ENCODE measurements at places on chromosomes 3 and 15.

DNA sequence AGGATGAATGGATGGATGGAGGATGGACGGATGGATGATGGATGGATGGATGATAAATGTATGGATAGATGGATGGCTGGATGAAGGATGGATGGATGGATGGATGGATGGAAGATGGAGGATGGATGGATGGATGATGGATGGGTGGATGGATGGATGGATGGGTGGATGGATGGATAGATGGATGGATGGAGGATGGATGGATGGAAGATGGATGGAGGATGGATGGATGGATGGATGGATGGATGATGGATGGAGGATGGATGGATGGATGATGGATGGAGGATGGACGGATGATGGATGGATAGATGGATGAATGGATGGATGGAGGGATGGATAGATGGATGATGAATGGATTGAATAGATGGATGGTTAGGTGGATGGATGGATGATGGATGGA, 210.6 kb upstream of the IGF1R start:
- H3K4me1 ChIP-seq, result peaks cover 10% of the 10 kb centered on the region
- no peak overlapping the region for H3K4me3 ChIP-seq
- no peaks in the 10 kb centered on the region for H3K36me3 ChIP-seq
- DNase-seq, result no peak

- peaks cover 1% of the 10 kb centered on the region for H3K27me3 ChIP-seq
- H3K36me3 ChIP-seq, result no peaks in the 10 kb centered on the region
- DNase-seq, result no peak
These were observed 951 bp downstream of the POMGNT2 start for GRCh38 chr3:43104660-43105595.

DNA sequence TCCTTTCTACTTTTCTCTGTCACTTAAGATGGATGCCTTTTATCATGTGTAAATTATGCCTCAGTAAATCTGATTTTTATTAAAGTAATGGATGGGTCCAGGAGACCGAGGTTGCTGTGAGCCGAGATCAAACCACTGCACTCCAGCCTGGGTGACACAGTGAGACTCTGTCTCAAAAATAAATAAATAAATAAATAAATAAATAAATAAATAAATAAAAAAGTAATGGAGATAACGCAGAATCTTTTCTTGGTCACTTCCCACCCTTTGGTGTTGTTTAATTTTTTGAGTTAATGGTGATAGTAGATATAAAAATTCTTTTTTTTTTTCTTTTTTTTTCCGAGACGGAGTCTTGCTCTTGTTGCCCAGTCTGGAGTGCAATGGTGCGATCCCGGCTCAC, 44.1 kb upstream of the MUC13 start:
- no peaks in the 10 kb centered on the region for H3K27me3 ChIP-seq
- H3K27ac ChIP-seq, result no peak overlapping the region
- no peak for DNase-seq
- no peaks in the 10 kb centered on the region for H3K4me1 ChIP-seq
- no peak overlapping the region for H3K4me3 ChIP-seq

GRCh38 chr15:40737048-40737447, 18.0 kb downstream of the RMDN3 start:
- DNase-seq, result no peak
- no peak overlapping the region for H3K27ac ChIP-seq
- H3K4me1 ChIP-seq, result no peaks in the 10 kb centered on the region
- H3K27me3 ChIP-seq, result no peaks in the 10 kb centered on the region
- H3K36me3 ChIP-seq, result peaks cover 5% of the 10 kb centered on the region
- H3K4me3 ChIP-seq, result no peak overlapping the region

GRCh38 chr3:179149406-179149867, 1.3 kb downstream of the PIK3CA start:
- peaks cover 30% of the 10 kb centered on the region for H3K4me1 ChIP-seq
- no peaks in the 10 kb centered on the region for H3K27me3 ChIP-seq
- H3K36me3 ChIP-seq, result peaks cover 1% of the 10 kb centered on the region
- peak; percentile 51 for DNase-seq
- H3K27ac ChIP-seq, result no peak overlapping the region

DNA sequence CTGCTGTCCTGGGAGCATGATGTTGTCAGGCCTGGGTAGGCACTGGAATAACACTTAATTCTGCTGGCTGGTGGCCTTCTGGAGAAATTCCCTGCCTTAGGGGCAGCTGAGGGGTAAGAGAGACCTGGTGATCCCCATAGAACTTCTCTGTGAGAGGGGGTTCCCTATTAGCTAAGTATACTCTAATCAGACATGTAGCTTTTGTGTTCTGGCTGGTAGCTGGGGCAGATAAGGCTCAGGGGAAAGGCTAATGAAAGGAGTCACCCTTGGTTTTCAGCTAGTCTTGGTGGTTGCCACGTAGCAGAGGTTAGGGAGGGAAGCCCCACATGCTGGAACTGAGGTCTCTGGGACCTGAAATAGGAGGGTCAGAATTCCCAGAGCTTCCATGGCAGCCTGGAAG, 952 bp upstream of the HDDC3 start:
- no peak for DNase-seq
- no peaks in the 10 kb centered on the region for H3K27me3 ChIP-seq
- H3K36me3 ChIP-seq, result no peaks in the 10 kb centered on the region
- peaks cover 36% of the 10 kb centered on the region for H3K4me1 ChIP-seq

DNA sequence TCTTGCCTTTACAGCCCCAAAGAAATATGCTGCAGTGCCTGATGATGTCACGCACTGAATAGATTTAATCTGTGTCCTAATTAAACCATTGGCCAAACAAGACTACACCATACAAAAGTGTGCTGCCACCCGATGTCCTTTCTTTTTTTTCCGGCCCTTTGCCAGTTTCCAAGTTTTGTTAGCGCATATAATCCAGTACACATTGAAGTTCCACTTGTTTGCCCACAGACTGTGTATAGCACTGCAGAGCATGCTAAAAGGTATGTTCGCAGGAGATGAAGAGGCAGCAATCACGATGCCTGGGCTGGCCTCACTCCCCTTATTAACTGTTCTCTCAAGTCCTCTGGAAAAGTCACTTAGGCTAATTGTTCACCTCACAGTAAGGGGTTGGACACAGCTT, 26.8 kb downstream of the MRPS25 start:
- H3K4me1 ChIP-seq, result no peaks in the 10 kb centered on the region
- H3K27ac ChIP-seq, result no peak overlapping the region
- peaks cover 7% of the 10 kb centered on the region for H3K36me3 ChIP-seq
- H3K27me3 ChIP-seq, result no peaks in the 10 kb centered on the region
- DNase-seq, result no peak

DNA sequence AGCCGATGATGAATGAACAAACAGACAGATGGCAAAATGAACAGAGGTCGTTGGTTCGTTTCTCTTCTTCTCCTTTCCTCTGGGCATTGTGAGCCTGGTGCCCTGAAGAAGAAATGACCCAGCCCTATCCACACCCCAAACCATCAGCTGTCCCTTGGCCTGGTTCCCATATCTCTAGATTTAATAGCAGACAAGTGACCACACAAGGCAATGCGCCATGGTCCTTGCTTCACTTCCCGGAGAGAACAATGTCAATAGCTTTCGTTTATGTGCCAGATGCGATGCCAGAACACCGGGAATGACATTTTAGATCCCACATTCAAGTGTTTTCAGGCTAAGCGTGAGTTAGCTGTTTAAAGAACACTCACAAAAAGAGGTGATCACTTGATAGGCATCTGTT, 17.7 kb downstream of the POC1A start:
- H3K4me1 ChIP-seq, result no peaks in the 10 kb centered on the region
- H3K4me3 ChIP-seq, result no peak overlapping the region
- H3K27me3 ChIP-seq, result no peaks in the 10 kb centered on the region
- DNase-seq, result no peak
- no peaks in the 10 kb centered on the region for H3K36me3 ChIP-seq
- H3K27ac ChIP-seq, result no peak overlapping the region

GRCh38 chr15:51726302-51727073, 11.0 kb downstream of the LYSMD2 start:
- H3K27me3 ChIP-seq, result no peaks in the 10 kb centered on the region
- peak overlapping the region; percentile 10 for H3K27ac ChIP-seq
- peaks cover 42% of the 10 kb centered on the region for H3K4me1 ChIP-seq
- DNase-seq, result no peak
- no peak overlapping the region for H3K4me3 ChIP-seq
- peaks cover 15% of the 10 kb centered on the region for H3K36me3 ChIP-seq

GRCh38 chr3:30768703-30769550, 125.5 kb downstream of the GADL1 start:
- peaks cover 4% of the 10 kb centered on the region for H3K27me3 ChIP-seq
- DNase-seq, result peak; percentile 49
- no peaks in the 10 kb centered on the region for H3K4me1 ChIP-seq
- H3K36me3 ChIP-seq, result no peaks in the 10 kb centered on the region
- H3K27ac ChIP-seq, result no peak overlapping the region
- no peak overlapping the region for H3K4me3 ChIP-seq

DNA sequence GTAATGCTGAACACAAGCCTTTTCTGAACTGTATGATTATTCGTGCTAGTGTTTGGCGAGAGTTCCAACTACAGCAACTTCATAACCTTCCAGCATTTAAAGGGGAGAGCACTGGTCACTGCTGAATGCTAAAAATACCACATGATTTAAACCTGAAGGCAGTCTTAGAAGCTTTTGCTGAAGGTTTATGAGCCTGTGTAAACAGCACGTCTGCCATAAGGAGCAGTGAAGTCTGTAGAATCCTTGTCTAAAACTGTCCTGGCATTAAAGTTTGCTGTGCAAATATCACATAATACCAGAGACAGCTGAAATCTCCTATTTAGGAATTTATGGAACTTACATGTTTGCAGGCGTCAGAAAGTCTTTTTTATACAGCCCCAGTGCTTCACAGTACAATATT, 5.9 kb downstream of the SATB1 start:
- H3K4me1 ChIP-seq, result peaks cover 12% of the 10 kb centered on the region
- no peak overlapping the region for H3K4me3 ChIP-seq
- H3K27me3 ChIP-seq, result peaks cover 5% of the 10 kb centered on the region
- no peak overlapping the region for H3K27ac ChIP-seq
- DNase-seq, result no peak
- H3K36me3 ChIP-seq, result peaks cover 4% of the 10 kb centered on the region

GRCh38 chr3:183811638-183812037, 13.7 kb downstream of the MAP6D1 start:
- H3K27ac ChIP-seq, result no peak overlapping the region
- H3K4me3 ChIP-seq, result no peak overlapping the region
- no peak for DNase-seq
- peaks cover 5% of the 10 kb centered on the region for H3K4me1 ChIP-seq
- H3K36me3 ChIP-seq, result peaks cover 33% of the 10 kb centered on the region

DNA sequence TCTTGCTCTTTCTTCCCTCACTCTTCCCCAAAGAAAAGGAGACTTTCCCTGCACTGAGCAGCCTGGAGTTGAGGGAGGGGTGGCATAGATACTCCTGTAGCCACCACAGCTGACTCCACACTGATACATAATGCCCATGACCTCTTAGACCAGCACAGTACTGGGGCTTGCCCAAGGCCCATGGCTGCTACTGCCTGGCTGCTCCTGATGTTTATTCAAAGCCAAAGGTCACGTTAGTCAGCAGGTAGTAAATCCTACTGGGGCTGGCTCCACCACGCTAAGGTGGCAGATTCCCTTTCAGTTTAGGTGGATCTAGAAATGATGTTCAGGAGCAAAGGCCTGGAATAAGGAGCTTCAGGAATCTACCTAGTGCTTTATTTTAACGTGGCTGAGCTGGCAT, 212.7 kb downstream of the C3orf38 start:
- DNase-seq, result no peak
- H3K27me3 ChIP-seq, result peaks cover 1% of the 10 kb centered on the region
- no peak overlapping the region for H3K4me3 ChIP-seq
- no peak overlapping the region for H3K27ac ChIP-seq
- H3K36me3 ChIP-seq, result peaks cover 4% of the 10 kb centered on the region
- peaks cover 10% of the 10 kb centered on the region for H3K4me1 ChIP-seq

- H3K27me3 ChIP-seq, result peaks cover 1% of the 10 kb centered on the region
- H3K27ac ChIP-seq, result no peak overlapping the region
- H3K4me1 ChIP-seq, result no peaks in the 10 kb centered on the region
- DNase-seq, result no peak
- H3K4me3 ChIP-seq, result no peak overlapping the region
These were observed 544.4 kb downstream of the DIPK2A start for GRCh38 chr3:144516026-144516425.

GRCh38 chr3:45041666-45042065, 15.6 kb downstream of the CLEC3B start:
- DNase-seq, result no peak
- H3K4me3 ChIP-seq, result no peak overlapping the region
- H3K36me3 ChIP-seq, result no peaks in the 10 kb centered on the region
